Fibroblast of the conjunctiva (primary cell): ENCODE measurements at places on chromosomes 3 and 15.

- no peak for DNase-seq
Measured at GRCh38 chr3:171944118-171945016, 95.0 kb upstream of the FNDC3B start.

DNA sequence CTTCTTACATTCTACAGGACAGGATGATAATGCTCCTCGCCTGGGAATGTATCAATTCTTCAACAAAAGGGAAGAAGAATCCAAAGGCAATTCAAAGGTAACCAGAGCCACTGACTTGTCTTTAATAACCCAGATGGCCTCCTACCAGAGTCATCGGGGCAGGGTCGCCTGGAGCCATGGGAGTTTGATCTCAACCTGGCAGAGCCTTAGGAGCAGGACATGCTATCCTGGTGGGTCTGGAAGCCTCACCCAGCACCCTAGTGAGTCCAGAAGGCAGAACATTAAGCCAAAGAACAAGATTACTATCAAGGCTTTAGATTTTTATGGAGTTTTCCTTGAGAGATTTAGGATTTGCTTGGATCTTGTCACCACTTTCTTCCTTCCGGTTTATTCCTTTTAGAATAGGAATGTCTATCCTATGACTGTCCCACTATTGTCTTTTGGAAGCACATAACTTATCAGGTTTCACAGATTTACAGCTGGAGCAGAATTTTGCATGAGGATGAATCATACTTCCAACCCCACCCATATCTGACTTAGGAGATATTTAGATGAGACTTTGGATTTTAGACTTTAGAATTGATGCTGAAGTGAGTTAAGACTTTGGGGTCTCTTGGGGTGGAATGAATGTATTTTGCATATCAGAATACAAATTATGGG is 330.3 kb upstream of the GOLIM4 start:
- DNase-seq = no peak

- no peak for DNase-seq
Measured at GRCh38 chr15:91186904-91187656, 87.0 kb downstream of the SV2B start.

DNA sequence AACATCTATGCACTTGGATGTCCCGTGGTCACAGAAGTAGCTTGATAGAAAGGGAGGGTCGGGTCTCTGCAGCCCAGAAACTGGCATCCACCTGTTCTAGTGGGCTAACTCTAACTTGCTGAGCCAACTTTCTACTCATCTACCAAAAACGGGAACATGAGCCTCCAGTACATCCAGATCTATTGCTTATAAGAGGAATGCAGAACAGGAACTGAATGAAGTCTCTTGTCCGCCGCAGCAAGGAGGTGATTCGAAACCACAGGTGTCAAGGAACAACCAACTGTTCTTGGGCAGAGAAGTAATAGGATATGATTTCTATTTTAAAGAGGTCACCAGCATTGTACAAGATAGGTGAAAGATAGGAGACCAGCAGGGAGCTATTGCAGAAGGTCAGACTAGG is 17.9 kb downstream of the TERC start:
- no peak for DNase-seq

DNA sequence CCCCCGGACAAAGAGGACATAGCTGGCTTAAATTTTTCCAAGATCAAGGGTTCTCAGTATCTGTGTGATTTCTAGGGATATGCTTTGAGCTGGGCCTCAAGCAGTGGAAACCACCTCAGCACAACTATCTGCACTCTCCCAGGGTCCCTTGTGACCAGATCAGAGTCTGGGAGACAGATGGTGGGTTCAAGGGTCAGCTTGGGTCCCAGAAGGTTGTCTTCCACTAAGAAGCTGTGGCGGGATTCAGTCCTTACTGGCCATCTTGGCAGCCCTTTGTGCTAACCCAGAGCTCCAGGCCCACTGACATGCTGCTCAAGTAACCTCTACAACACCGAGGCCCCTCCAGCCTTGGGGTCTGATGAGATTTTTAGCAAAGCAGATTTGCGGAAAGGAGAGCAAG is 2.7 kb downstream of the INSYN1 start:
- no peak for DNase-seq

DNA sequence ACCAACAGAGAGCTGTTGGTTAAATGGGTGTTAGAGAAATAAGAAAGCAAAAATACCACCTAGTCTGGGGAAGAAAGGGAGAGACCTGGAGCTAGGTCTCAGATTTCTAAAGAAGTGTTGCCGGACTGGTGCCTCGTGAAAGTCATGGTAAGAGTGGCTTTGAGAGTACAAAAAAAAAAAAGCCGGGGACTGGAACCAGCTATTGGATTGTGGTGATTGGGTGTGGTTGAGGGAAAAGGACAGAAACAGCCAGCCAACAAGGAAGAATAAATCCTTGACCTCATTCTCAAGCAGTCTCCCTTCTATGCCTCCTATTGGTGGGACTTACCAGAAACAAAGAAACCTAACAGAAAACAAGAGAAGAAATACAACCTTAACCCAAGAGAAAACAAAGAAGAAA is 346.4 kb upstream of the KCNMB2 start:
- no peak for DNase-seq

DNA sequence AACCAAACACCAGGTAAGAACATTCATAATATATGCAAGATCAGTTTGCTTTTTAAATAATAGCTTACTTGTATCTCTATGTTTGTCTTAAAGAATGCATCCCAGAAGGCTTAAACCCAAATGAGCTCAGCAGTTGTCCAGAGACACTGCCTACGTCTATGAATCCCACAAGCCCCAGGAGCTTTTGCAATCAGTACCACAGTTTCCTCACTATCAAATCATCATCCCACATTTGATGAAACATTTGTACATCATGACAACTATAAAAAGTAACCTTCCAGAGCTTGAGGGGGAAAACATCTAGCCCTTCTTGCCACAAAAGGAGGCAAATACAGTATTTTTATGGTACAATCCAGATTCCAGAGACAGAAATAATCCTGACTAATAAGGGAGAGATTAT is 63.7 kb downstream of the ATP8B4 start:
- peak; percentile 87 for DNase-seq

DNA sequence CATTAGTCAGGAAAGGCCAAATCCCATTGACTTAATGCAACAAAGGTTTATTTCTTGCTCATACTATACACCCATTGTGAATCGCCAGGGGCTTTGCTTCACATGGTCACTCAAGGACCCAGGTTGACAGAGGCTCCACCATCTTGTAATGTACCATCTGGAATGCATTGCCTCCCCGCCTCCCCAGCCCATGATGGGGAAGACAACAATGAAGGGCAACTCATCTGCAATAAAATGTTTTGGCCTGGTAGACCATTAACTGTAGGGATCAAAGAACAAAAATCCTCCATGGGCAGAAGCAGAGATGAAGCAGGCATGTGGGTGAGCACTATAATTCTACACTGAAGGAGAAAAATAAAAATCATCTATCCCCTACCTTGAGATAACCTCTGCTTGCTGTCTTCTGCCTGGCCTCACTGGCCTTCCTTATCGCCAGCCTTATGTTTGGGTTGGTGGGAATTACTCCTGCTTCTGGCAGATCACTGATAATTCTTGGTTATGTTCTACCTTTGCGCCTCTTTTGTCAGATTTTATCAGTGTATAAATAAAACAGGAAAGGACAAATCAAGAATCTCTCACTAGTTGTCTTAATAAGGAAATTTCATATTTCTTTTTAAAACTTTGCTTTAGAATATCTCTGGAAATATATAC is 37.8 kb downstream of the GPR160 start:
- DNase-seq = no peak

DNA sequence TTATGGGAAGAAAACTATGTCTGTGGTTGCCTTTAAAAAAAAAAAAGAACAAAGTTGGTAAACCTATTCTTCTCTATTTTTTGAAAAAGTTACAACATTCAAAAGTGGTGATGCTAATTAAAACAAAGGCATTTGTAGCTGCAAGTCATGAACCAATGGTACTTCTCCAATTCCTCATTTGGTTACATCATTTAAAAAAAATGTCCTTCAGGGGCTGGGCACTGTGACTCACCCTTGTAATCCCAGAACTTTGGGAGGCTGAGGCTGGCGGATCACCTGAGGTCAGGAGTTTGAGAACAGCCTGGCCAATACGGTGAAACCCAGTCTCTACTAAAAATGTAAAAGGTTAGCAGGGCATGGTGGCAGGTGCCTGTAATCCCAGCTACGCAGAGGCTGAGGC is 574.6 kb downstream of the VGLL3 start:
- DNase-seq = no peak

DNA sequence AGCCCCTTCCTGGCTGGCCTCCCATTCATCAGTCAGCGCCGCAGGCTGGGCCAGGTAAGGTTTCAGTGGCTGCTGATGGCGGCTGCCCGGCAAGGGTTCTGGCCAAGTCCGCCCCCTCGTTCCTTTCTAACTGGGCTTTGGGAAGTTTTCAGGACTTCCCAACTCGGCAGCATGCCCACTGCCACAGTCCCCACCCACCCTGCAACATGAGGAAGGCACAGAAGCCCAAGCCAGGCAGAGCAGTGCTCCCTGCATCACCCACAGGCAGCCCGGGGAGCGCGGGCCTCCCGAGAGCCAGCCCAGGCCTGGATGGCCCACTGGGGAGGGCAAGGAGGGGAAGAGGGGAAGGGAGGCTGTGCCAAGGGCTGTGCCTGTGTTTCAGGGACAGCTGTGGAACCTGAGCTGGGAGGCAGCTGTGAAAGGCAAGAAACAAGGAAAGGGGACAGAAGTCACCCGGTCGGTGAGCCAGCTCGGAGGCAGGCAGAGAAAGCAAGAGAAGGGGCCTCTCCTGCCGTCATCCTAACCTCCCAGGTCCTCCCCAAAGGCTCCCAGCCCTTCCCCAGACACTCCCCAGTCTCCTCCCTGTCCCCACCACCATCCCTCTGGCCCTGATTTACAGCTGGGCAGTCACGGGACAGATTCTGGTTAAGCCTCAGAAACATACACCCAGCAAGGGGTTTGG is 73.9 kb downstream of the CPN2 start:
- DNase-seq = peak; percentile 51

- DNase-seq = no peak
Measured at GRCh38 chr15:40339621-40339945, 1.2 kb downstream of the CCDC9B start.
